A375 (cell line): ENCODE measurements at places on chromosomes 6 and 20. TPM values are rescaled to one million over a fixed set of nuclear protein-coding genes. Genes with fewer than 3 reads are reported as not detected.

The GJA10 gene
- total RNA-seq, result not detected in 2 replicates

The AGER gene
- total RNA-seq, result 0.64 and 2.6 TPM in 2 replicates

The TREM1 gene
- 0.15 and 0.88 TPM in 2 replicates for total RNA-seq

The CNR1 gene
- total RNA-seq, result 4.6 and 5.1 TPM in 2 replicates

The PSORS1C2 gene
- total RNA-seq, result not detected in 2 replicates

The C6orf136 gene
- 2.6 and 4.3 TPM in 2 replicates for total RNA-seq

The TOMM34 gene
- 94.4 and 102 TPM in 2 replicates for total RNA-seq

The CYP21A2 gene
- total RNA-seq, result not detected in 2 replicates

The TMEM200A gene
- 0.75 and 1.1 TPM in 2 replicates for total RNA-seq

The FUCA2 gene
- 16.5 and 18.0 TPM in 2 replicates for total RNA-seq

The NKAPL gene
- total RNA-seq, result not detected in 2 replicates

The COL11A2 gene
- 4.9 and 7.6 TPM in 2 replicates for total RNA-seq

The RING1 gene
- 33.7 and 37.4 TPM in 2 replicates for total RNA-seq

The BCL2L1 gene
- total RNA-seq, result 117 and 122 TPM in 2 replicates

The DEF6 gene
- 1.0 and 1.5 TPM in 2 replicates for total RNA-seq

The ZNF292 gene
- 8.5 and 10.9 TPM in 2 replicates for total RNA-seq

The KIAA0408 gene
- total RNA-seq, result 0.11 and 0.23 TPM in 2 replicates

The FAM209B gene
- total RNA-seq, result 1.1 TPM in 1 of 2 replicates, not detected in the other

The APOM gene
- 0.19 and 2.5 TPM in 2 replicates for total RNA-seq

The BLOC1S5 gene
- 8.3 and 12.3 TPM in 2 replicates for total RNA-seq

The TRIM26 gene
- total RNA-seq, result 23.1 and 24.6 TPM in 2 replicates

The TRIM15 gene
- not detected in 2 replicates for total RNA-seq

The THBS2 gene
- total RNA-seq, result 2.0 and 2.2 TPM in 2 replicates

The VIP gene
- total RNA-seq, result not detected in 2 replicates

The MTFR2 gene
- total RNA-seq, result 2.5 and 5.1 TPM in 2 replicates

The LPIN3 gene
- total RNA-seq, result 1.7 and 2.5 TPM in 2 replicates

The POLR3F gene
- total RNA-seq, result 17.8 and 18.5 TPM in 2 replicates

The CCN2 gene
- total RNA-seq, result 40.6 and 43.2 TPM in 2 replicates

The SPEF1 gene
- total RNA-seq, result 1.0 and 1.2 TPM in 2 replicates

The TUBB1 gene
- total RNA-seq, result 0.04 and 0.05 TPM in 2 replicates

The CCN6 gene
- total RNA-seq, result 1.1 and 2.5 TPM in 2 replicates

The CRISP3 gene
- not detected in 2 replicates for total RNA-seq

The SLC52A3 gene
- total RNA-seq, result 0.57 TPM in 1 of 2 replicates, not detected in the other

The EPPIN gene
- not detected in 2 replicates for total RNA-seq

The PPIL6 gene
- total RNA-seq, result 0.91 and 1.2 TPM in 2 replicates

The EEF1A2 gene
- total RNA-seq, result 49.6 and 63.1 TPM in 2 replicates

The TAP2 gene
- 55.3 and 58.2 TPM in 2 replicates for total RNA-seq

The SLC22A16 gene
- 0.13 TPM in 1 of 2 replicates, not detected in the other for total RNA-seq

The SFTA2 gene
- not detected in 2 replicates for total RNA-seq

The SLC35F1 gene
- total RNA-seq, result 2.9 and 3.9 TPM in 2 replicates

The GSTA3 gene
- not detected in 2 replicates for total RNA-seq

The USP49 gene
- total RNA-seq, result 1.2 and 1.8 TPM in 2 replicates

The TREML1 gene
- total RNA-seq, result not detected in 2 replicates
